ENCODE measurements at places on chromosomes 2 and 18.

GRCh38 chr2:148721520-148721931, 77.0 kb downstream of the EPC2 start:
- DNase-seq, result peak; percentile 13

DNA sequence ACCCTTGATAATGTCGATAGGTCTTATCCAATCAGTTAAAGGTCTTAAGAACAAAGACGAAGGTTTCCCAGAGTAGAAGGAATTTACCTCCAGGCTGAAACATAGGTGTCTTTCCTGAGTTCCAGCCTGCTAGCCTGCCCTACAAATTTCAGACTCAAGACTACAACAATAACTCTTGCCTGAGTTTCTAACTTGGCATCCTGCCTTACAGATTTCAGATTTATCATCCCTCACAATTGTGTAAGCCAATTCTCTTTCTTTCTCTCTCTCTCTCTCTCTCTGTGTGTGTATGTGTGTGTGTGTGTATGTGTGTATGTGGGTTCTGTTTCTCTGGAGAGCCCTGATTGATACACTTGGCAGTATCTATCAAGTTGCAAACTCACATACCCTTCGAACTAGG, 37.2 kb upstream of the B4GALT6 start:
- peak; percentile 25 for DNase-seq

DNA sequence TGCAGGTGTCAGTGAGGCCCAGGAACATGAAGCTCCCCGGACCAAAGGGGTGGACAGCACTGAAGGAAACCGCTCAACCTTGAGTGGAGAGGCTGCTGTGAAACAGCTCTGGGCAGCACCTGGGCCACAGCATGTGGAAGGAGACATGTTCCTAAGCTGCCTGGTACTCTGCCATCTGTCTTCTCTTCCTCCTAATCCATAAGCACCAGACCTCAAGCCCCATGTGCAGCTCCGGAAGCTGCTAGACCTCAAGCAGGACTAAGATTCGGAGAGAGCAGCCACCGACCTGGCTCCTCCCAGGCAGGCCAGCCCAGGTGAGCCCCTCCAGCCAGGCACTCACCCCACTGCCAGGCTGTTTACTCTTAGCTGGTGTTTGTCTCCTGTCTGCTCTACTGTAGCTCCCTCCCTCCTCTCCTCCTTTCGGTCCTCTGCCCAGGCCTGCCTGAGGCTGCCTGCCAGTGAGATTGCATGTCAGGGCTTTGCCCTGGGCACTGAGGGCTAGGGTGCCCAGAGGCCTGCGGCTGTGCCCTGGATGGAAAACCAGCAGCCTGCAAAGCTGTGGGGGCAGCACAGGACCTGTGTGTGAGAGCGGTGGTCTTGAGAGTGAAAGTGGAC, 53.7 kb downstream of the BCL11A start:
- no peak for DNase-seq

GRCh38 chr2:230868161-230868946, 3.6 kb downstream of the ITM2C start:
- no peak for DNase-seq

- DNase-seq, result peak; percentile 67
These were observed 16.0 kb upstream of the B3GNT7 start for GRCh38 chr2:231379266-231380215.

GRCh38 chr2:39394516-39394961, 42.5 kb downstream of the MAP4K3 start:
- peak; percentile 37 for DNase-seq

GRCh38 chr2:128520340-128520739, 201.7 kb upstream of the HS6ST1 start:
- no peak for DNase-seq

DNA sequence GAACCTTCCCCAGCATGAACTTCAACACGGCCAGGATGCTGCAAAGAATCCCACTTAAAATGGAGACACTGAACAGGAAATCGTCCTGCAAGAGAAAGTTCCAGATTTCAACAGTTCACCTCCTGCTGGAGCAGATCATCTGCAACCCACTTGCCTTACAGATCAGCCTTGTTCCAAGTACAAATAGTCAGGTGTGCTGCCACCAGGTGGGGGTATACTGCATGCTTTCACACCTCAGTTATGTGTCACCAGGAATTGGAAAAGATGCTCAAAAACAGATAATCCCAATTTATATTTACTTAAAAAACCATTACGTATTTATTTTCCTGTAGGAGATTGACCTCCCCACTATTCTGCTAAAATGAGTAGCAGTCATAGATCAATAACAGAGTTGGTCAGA, 212.3 kb downstream of the MGAT5 start:
- DNase-seq, result peak; percentile 16

GRCh38 chr2:153387203-153387602, 91.4 kb downstream of the RPRM start:
- no peak for DNase-seq

DNA sequence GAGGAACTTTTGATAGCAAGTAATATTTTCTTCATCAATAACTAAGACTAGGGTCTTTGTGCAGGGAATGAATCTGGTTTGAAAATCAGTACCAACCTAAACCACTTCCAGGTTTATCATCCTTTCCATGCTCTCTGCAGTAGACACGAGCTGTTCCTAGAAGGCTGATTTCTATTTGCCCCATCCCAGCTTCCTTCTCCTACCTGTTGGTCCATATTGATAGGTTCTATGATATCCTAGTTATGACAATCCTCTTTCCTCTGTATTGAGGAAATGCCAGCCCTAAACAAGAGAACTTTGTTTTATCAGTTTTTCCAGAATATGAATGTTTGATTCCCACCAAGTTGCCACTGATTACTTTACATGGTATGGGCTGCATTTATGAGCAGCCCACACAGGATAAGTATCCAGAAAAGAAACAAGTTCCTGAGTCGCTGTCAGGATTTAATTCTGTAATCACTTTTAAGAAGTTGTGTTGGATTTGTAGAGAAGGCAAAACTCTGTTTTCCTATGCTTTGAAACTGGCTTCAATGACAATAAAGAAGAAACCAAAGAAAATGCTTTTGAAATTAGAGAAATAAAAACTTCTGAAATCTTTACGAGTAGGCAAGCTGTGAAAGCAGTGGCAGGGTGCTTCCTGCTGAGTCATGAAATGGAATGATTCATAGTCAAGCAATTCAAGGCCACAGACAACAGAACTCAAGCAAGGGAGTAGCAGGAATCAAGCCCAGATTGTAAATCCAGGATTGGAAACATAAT, 37.3 kb upstream of the TANK start:
- peak; percentile 93 for DNase-seq

GRCh38 chr2:232225895-232226294, 152.7 kb upstream of the ALPP start:
- DNase-seq, result no peak

DNA sequence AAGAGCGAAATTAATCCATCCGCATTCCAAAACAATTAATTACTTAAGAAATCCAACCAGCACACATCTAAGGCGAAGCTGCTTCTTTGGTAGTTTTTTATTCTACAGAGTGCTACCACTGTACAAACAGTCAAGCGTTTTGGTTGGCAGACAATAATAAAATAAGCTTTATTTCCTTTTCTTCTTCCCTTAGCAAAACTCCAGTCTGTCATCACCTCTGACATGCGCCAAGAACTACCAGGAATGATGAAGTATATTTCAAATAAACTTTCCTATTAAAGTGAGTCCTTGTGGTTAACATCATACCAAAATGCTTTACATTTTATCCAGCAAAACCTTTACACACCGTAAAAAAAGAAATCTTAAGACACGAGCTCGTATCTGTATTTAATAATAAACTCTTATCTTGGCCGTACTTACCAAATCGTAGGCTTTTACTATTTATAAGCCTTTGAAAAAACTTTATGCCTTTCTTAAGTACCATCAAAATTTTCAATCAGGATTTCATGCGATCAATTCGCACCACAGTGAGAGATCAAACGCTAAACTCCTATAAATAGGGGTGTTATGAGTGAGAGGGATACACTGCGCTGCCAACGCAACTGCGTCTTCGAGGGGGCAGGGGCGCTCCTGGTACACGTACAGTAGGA, 1.3 kb downstream of the ATL2 start:
- peak; percentile 33 for DNase-seq

DNA sequence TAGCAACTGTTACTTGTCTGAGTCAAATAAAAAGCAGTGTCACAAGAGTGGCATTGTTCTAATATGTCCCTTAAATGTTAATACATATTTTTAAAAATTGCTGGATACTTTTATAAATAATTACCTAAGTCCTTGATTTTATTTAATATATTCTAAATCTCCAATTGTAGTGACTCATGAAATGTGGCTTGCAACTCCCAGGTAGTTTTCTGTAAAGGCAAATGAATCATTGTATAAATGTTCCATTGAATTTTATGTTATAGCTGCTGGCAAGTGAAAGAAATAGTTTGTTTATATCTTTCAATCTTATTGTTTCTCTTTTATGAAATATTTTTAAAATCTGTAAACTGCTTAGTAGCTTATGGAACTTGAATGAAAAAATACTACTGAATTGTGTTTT, 32.7 kb upstream of the C1GALT1C1L start:
- DNase-seq, result peak; percentile 37

DNA sequence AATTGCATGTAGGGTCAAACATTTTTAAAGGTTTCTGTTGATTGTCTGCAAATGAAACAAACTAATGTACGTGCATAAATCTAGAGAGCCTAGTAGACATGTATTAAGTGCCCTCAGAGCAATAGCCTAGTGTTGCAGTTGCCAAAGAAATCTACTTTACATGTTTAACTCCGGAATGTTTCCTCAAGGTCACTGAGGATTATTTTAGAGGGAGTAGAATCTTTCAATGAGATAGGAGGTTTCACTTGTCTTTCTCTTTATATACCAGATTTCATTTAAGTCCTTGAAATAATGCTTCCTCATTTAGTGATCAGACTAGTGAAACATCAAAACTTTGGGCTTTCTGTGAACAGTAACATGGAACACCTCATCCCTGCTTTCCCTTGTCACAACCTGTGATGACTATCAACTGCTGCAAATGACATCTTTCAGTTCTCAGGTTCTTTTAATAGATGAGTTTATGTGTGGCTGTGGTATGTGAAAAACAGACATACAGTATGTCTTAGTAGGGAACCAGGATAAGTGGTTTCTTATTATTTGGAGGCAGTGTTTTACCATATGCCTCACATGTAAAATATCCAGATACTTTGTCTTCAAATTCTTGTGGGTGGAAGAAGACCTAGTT, 5.5 kb downstream of the UBE2E3 start:
- DNase-seq, result no peak

- no peak for DNase-seq
These were observed 324.0 kb downstream of the GALNT13 start for GRCh38 chr2:154195644-154196195.

DNA sequence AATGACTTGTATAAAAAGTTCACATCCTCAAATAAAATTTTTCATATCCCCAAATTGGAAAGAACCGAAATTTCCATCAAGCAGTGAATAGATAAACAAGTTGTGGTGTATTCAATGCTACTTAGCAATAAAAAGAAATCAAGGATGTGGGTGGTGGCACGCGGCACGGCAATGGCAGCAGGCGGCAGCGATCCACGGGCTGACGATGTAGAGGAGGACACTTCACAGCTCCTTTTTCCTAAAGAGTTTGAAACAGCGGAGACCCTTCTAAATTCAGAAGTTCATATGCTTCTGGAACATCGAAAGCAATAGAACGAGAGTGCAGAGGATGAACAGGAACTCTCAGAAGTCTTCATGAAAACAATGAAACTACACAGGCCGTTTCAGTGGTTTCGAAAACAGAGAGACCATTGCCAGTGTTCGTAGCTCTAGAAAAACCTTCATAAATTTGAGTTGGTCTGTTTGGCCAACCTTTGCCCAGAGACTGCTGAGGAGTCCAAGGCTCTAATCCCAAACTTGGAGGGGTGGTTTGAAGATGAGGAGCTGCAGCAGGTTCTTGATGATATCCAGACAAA, 9.8 kb upstream of the IL36A start:
- DNase-seq, result no peak

DNA sequence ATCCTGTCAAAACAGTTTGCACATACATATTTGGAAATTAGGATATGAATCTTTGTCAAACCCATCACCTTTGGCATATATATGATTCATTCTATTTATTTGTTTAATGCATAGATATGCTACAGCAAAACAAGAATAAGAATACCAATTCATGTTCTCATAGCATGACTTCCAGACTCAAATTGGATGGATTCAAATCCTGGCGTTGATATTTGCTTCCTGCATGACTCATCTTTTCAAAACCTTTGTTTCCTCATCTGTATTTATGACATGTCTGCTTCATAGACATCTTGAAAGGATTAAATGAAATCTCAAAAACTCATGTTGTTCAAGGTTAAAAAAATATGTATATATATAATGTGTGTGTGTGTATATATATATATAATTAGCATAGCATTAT, 261.3 kb downstream of the MBD5 start:
- DNase-seq, result peak; percentile 25

GRCh38 chr2:238286095-238286494, 2.3 kb downstream of the PER2 start:
- no peak for DNase-seq

DNA sequence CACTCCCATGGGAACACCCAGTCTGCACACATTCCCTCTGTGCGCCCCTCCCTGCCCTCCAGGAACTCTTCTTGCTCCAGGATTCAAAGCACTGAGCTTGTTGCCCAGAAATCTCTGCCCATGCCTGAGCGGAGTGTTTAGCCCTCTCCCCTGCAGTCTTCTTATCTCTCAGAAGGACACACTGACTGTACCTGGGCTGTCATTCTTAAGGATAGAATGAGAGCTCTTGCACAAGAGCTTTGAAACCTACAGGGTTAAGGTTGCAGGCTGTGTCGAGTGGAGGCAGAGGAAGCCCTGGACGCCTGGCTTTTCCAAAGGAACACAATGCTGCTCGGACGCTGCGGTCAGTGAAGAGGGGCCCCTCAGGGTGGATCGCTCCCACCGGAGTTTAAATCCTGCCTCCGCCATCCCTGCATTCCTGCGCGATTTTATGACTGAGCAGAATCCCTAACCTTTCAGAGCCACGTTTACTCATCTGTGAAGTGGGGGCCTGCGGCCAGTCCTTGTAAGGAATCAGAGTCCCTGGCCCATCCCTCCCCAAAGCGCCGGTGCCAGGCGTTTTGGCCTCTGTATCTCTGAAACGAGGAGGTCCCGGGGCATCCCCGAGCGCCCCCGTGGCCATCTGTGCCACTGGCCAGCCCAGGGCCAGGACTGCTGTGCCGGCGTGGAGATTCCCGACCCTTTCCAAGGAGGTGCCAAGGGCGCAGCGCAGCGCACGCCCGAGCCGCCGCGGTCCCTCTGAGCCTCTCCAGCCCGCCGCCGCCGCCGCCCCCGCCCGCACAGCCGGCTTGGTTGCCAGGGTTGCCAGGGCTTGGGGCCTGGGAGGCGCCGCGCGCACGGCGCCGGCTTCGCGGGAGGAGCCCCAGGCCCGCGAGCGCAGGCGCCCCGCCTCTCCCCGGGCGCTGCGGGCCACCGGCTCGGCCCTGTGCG, 58.9 kb downstream of the FAM168B start:
- peak; percentile 31 for DNase-seq

- DNase-seq, result peak; percentile 51
These were observed 91.8 kb upstream of the KLF7 start for GRCh38 chr2:207257251-207258250.

Data from cardiac fibroblast (primary cell).